CD4-positive, alpha-beta T cell treated with Interferon gamma for 1 hour (primary cell): ENCODE measurements at places on chromosomes 6 and 20.

DNA sequence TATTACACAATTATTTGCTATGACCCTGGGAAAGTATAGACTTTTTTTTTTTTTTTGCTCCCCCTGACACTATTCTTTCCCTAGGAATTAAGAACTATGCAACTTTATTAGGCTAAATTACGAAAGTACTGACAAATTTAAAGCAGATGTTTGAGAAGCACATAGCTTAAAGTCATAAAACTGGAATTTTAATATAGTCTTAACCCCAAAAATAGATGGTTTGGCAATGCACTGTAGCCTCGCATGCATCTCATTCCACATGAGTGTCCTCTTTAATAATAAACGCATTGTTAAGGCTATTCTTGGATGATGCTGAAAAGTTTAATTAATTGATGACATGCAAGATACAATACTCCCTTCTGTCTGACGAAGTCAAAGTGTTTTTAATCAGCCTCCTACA lies 49.3 kb downstream of the TBC1D7 start:
- no peak for DNase-seq

GRCh38 chr20:35264755-35265154 lies 13.2 kb downstream of the MMP24OS start:
- no peak for DNase-seq

GRCh38 chr20:37681384-37682112 lies 12.3 kb upstream of the CTNNBL1 start:
- DNase-seq = no peak

DNA sequence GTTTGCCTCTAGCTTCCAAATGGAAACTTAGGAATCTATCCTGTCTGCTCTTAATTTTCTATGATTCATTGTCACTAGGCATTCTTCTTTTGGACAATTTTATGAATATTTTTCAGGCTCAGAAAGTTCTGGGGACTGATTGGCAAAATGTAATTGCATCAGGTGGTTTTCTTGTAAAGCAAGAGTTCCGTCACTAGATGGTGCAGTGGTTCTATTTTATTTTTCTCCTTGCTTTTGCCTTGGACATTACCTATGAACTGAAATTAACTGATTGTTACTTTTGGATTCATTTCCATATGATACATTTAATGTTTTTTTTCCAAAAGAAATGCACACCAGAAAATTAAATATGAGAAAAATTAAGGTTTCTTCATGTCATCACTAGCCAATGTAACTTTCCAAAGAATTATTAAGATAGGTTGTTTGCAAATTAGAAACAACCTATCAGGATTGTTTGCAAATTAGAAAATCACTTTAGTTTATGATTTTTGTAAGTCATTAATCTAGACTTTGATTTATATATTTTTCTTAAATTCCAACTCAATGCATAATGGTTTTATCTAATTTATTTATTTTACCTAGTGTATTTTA lies 48.0 kb downstream of the TMEM170B start:
- DNase-seq = no peak

GRCh38 chr6:160315310-160315709 lies 32.9 kb upstream of the SLC22A3 start:
- no peak for DNase-seq

- no peak for DNase-seq
Observed at GRCh38 chr20:45339799-45340198, 8.4 kb downstream of the SDC4 start.

DNA sequence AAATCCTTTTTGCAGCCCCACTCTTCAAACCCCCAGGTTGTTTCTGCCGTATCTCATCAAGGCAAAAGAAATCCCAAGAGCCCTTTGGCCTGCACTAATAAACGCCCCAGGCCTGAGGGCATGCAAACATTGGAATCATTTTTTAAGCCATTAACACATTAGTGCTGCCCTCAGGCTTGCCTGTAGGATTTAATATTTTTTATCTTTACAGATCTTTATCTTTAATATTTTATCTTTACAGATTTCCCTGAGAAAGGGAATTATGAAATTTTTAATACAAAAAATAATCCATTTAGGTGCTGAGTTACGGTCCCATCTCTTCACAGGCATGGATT lies 14.7 kb downstream of the GTPBP2 start:
- DNase-seq = no peak

DNA sequence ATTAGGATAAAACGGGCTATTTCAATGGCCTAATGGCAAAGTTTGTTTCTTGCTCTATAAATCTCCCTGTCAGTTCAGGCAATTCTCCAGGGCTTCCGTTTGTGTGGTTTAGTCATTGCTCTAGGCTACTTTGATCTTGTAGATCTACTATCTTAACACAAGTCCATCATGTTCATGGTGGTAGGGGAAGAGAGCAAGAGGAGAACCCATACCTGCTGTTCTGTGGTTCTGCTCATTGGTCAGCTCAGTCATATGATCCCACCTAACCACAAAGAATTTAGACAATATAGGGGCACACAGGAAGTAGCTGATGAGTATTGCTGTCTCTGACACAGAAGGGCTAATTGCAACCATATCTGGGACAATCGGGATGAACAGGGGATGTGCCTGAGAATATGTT lies 4.9 kb upstream of the DEK start:
- DNase-seq = no peak

DNA sequence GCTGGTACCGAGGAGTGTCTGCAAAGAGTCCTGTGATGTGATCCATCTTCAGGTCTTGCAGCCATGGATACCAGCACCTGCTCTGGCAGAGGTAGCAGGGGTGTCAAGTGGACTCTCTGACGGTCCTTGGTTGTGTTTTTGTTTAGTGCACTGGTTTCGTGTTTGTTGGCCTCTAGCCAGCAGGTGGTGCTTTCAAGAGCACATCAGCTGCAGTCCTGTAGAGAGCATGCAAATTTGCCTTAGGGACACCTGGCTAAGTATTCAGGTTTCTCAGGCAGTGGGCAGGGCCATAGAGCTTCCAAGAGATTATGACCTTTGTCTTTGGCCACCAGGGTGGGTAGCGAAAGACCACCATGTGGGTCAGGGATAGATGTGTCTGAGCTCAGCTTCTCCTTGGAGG lies 14.5 kb upstream of the RGS17 start:
- no peak for DNase-seq

DNA sequence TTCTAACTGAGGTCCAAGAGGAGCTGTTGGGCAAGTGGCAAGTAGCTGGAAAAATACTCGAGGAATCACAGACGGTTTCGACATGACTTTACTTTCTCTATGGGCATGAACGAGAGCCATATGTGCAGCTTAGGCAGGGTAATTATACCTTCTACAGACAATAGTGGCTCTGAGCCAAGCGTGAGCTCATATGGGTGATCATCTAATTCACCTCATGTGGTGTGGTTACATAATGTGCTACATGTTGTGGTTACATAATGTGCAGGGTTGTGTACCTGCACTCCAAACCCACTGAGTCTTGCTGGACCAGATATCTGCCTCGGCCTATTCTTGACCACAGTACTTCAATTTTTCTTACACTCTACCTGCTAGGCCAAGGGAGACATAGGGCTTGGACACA lies 771.7 kb upstream of the EYS start:
- no peak for DNase-seq

- no peak for DNase-seq
Observed at GRCh38 chr6:15483060-15483459, 179.8 kb downstream of the DTNBP1 start.

- no peak for DNase-seq
Observed at GRCh38 chr6:110352563-110353262, 5.4 kb downstream of the METTL24 start.

GRCh38 chr20:17928211-17928611 lies 40.4 kb downstream of the SNX5 start:
- no peak for DNase-seq

- no peak for DNase-seq
Observed at GRCh38 chr6:8707956-8708772, 272.8 kb upstream of the SLC35B3 start.

DNA sequence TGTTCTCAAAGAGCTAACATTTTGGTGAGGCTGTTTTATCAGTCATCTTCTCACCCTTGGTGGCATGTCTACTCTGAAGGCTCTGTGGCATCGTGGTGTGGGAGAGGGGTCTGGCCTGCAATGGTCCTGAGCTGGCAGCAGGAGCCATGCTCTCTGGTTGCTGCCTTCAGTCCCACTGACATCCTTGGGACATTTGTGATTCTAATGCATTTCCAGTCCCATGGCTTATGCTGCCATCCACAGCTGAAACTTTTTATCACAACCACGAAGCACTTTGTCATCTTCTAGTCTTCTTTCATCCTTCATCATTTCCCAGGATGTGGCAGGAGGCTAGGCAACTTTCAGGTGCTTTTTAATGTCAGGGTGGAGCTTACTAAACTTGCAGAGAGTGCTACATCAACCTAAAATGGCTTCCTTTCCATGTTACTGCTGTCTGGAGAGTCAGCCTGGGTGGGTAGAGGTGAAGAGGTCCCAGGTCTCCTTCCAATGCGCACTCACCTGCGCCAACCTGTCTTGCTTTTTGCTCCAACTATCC lies 77.1 kb downstream of the GPR63 start:
- no peak for DNase-seq

DNA sequence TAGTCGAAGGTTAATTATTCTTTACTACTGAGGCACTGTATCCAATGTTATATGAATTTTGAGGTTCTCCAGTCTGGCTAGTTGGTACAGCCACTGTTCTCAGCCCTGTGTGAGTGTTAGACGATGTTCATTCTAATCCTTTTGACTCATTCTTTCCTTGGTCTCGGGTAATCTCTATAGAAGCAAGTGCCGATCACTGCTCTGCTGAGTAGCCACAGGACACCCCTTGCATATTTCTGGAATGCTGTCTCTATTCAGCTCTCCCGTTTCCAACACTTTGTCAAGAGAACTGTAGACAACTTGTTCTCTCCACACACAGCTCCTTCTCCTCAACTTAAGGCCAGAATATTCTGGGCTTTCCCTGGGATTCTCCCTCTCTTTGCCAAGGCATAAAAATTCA lies 42.4 kb upstream of the PLCB1 start:
- no peak for DNase-seq

DNA sequence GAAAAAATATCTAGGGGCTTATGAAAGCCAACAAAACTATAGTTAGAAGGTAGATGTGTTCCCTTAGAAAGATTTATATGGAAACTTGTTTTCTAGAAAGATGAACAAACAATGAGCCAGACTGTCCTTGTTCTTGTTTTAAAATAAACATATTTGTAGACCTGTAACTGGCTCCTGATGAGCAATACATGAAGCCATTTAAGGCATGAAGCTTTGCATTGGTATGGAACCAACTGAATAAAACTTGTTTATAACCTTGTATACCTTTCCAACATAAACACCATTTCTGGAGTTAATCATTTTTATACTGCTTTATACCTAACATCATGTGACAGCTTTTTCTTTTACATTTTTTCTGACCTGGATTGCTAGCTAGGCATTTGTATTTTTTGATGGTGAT lies 247.8 kb downstream of the PRL start:
- no peak for DNase-seq

DNA sequence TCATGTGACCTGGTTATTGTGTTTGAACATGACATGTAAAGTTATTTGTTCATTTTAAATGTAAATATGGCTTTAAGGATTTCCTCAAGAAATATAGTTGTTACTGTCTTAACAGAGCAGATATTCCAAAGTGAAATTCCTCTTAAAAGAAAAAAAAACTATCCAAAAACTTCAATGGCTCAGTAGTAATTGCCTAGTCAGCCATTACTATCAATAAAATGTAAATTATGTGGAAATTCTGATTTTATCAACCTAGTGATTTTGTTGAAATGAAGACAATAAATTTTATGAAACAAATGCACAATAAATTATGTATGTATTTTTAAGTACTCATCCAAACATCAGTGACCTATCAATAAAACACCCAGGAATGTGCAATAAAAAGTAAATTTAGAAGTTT lies 463.3 kb downstream of the TENT5A start:
- DNase-seq = no peak

GRCh38 chr6:37732688-37733087 lies 35.0 kb upstream of the MDGA1 start:
- DNase-seq = no peak

DNA sequence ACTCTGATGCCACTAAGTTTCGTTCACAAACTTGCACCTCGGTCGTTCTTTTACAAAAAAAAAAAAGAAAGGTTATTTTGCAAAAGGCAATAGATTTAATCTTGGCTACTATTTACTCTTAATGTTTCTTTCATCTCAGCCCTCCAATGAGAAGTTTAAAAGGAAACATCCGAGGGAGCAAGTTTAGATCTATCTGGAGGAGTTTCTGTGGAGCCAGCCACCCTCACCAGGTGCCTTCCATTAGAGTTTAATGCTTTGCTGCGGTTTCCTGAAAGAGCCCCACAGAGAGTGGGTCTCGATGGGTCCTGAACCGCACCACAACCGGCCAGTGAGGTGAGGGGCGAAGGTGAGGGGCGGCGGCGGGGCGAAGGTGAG lies 632 bp downstream of the PRKN start:
- DNase-seq = no peak

DNA sequence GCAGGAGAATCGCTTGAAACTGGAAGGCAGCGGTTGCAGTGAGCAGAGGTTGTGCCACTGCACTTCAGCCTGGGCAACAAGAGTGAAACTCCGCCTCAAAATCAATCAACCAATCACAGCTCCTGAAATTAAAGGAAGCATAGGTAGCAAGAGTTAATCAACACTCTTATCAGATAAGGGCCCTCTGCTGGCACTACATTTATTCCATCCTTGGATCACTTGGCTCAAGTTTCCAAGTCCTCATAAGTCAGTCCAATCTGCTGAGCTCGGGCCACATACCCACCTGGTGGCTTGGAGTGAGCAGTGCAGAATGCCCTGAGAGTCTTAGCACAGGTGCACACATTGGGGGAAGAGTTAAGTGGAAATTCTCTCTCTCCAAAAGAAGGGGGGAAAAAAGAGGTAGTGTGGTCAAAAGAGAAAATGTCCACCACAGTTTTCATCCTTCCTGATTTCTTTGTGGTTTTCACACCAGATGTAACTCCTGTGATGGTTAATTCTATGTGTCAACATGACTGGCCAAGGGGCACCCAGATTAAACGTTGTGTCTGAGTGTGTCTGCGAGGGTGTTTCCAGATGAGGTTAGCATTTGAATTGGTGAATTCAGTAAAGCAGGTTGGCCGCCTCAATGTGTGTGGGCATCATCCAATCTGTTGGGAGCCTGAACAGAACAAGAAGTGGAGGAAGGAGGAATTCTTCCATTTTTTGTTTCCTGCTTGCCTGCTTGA lies 14.2 kb upstream of the FAM8A1 start:
- no peak for DNase-seq

- DNase-seq = no peak
Observed at GRCh38 chr6:1987640-1988039, 257.8 kb downstream of the GMDS start.
